ENCODE measurements at places on chromosomes 1 and 21. TPM values are rescaled to one million over a fixed set of nuclear protein-coding genes. Genes with fewer than 3 reads are reported as not detected.

AMY2A gene
- total RNA-seq = not detected

CFHR5 gene
- not detected for total RNA-seq

RNU1-2 gene
- total RNA-seq = 2,478 TPM

ITLN2 gene
- not detected for total RNA-seq

ACKR1 gene
- total RNA-seq = 0.98 TPM

NMNAT2 gene
- total RNA-seq = 3.2 TPM

LRIG2 gene
- 18.3 TPM for total RNA-seq

TAL1 gene
- 0.11 TPM for total RNA-seq

GRCh38 chr1:158362941-158363340 is 9.2 kb downstream of the CD1E start:
- no peak for DNase-seq

DNA sequence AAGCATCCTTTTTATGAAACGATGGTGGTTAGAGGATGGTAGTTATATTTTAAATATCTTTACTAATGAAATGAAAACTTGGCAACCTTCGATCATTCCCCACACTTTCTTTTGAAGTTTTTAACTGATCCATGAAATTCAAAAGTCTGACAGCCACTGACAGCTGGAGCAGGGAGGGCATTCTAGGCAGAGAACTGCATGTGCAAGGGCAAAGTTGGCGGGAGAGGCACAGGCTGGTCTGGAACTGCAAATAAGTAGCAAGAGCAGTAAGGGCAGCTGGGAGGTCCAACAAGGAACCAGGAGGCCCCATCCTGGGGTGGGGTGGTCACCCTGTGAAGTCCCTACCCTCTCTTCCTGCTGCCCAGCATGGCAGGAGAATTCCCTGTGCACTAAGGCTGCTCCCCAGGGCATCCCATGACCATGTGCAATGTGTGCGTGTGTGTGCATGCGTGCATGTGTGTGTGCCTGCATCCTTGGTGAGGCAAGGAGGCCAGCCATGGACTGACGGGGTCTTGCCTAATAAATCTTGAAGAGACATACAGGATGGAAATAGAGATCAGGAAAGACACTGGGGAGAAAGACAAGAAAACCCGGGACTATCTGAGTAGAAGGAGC is 33.1 kb upstream of the FOXO6 start:
- DNase-seq = no peak

DNA sequence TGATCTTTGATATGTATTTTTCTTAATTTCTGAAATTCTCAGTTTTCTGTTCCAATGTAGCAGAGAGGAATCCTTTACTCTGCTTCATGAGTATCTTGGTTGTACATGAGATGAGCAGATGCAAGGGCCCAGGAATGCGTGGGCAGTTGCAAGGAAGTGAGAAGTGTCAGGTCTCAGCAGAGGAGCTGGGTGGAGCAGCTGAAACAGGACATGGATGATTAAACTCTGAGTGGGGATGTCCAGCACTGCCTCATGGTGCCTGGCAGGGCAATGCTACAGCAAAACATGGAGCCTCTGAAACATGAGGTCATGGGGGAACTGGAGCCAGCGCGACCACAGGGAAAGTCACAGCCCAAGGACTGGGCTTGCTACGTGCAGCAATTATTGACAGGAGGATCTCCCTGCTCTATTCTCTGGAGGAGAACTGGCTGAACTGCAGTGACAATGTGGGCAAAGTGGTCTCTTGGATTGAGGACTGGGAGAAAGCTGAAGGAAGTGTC is 48.4 kb downstream of the COLGALT2 start:
- DNase-seq = no peak

DNA sequence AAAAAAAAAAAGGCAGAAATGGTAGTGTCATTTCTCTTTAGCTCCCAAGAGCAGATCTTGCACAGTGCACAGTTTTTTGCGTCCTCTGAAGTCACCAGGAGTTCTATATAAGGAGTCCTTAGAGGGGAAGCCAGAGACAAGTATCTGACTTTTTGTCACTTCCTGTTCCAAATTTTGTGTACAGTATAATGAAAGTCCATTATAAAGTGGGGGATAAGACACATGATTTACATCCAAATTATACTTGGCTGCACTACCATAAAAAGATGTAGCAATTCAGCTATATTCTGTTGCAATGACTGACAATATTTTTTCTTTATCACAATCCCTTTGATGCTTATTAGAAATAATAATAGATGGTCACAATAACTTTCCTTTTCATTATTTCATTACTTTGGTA is 1276.9 kb upstream of the ADGRL2 start:
- no peak for DNase-seq

DNA sequence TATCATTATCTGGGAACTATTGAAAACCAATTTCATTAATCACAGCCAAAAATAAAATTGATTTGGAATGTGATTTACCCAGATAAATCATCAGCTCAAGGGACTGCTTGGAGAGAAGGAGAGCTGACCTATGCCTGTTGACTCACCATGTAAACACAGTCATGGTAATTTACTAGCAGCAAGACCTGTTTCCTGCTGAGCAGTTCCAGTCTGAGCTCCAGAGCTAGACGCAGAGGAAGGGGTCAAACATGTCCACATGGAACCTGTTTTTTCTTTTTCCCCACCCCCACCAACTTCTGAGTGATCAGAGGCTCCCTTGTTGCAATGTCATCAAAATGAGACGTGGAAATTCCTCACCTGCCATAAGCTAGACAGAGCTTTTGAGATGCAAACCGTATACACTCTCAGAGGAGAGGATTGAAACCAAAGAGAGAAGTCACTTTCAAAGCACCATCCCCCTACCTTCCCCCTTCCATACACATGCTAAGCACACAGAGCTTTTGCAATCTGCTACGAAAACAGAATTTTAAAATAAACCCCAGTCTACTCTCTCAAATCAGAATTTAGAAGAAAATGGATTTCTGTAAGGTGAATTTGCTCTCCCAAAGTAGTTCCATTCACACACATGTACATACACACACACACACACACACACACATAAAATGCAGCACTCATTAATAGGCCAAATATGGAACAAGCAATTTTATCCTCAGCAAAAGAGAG is 55.9 kb upstream of the PTGFRN start:
- no peak for DNase-seq

GRCh38 chr1:165924117-165924516 is 96.7 kb downstream of the UCK2 start:
- no peak for DNase-seq

DNA sequence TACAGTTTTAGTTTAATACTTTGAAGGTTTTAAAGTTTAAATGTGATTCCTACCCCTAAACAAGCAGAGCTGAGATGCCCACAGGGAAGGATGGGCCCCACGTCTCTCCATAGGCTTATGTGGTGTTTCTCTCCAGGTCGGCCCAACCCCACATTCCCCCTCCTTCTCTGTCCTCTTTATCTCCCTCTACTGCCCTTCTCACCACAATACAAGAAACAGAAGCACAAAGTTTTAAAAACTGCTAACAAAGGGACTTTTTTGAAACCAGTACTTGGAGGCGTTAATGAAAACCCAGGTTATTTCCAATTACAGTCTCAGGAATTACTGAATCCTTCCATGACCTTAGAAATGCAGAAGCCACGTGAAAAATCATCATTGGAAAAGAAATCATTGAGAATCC is 324.0 kb downstream of the NTNG1 start:
- no peak for DNase-seq

- DNase-seq = no peak
These were observed 627 bp downstream of the CERS2 start for GRCh38 chr1:150973836-150974579.

GRCh38 chr21:45471525-45472221 is 66.7 kb downstream of the COL18A1 start:
- no peak for DNase-seq

DNA sequence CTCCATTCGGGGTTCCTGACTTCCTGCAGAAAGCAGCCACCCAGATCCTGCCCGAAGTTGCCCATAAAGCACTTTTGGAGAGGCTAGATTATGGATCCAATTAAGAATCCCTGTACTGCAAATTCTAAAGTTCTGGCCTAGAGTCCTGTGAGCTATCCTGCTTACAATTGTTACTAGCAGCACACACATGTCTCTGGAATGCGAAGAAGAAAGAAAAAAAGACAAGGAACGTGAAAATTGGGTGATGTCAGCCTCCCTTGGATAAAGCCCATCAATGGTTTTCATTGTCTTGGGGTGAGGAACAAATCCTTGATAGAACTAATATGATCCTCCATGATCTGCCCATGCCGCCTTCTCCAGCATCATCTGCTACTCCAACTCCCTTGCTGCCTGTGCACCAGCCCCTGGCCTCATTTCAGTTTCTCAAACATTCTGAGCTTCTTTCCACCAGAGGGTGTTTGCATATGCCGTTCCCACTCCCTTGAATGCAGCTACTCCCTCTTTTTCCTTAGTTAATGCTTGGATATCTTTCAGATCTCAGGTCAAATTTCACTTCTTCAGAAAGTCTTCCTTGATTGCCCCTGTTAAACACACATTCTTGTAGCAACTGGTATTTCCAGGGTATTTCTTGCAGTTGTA is 94.0 kb downstream of the ST6GALNAC5 start:
- DNase-seq = no peak

GRCh38 chr1:202029171-202029665 is 18.8 kb downstream of the ELF3 start:
- DNase-seq = no peak

- DNase-seq = no peak
These were observed 1.6 kb upstream of the LEFTY2 start for GRCh38 chr1:225942574-225942973.

DNA sequence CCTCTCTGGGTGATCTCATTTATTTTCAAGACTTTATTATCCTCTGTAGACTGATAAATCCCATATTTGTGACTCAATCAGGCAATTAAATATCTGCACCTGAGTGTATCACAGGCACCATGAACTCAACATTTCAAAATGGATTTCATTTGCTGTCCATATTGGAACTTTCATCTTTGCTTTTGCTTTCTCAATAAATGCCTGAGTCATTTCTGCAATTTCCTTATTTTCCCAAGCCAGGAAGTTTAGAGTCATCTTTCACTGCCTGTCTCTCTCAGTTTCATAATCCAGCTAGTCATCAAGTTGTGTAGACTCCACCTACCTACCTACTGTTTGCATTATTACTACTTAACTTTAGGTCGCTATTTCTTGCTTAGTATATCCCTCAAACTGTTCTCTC is 540.9 kb downstream of the LMO4 start:
- DNase-seq = no peak

GRCh38 chr21:17536381-17536780 is 23.5 kb downstream of the CXADR start:
- DNase-seq = no peak

- DNase-seq = no peak
These were observed 108.7 kb upstream of the KCNJ15 start for GRCh38 chr21:38148046-38148445.

- DNase-seq = no peak
These were observed 88.3 kb downstream of the SMYD3 start for GRCh38 chr1:246418565-246419312.

DNA sequence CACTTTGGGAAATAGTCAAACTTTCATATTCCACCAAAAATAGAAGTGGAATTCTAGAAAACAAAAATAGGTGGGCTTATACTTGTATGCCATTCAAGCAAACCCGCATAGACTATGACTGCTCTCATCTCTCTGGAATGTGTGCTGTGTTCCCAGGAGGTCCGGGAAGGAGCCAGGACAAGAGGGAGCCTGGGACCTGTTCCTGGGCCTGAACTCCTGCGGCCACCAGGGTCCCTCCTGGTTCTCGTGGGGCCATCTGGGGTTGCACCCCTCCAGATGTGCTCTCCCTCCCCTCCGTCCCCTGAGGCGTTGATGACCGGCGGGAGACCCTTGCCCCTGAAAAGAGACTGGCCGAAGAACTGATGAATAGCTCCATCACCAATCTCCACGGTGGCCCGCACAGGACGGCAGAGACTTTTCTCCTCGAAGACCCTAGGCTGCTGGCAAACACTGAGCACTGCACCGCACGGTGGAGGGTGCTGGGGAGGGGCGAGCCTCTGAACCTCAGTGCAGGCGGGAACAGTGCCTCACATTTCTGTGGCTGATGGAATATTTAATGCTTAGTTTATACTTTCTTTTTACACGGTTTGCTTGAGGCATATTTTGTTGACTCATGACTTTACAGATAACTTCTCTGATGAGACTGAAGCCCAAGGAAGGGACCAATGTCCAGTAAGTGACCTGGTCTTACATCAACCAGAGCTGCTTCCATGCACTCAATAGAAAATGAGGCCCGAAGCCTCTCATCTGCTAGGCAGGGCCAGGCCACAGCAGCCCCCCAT is 9.6 kb upstream of the ADARB1 start:
- DNase-seq = no peak

DNA sequence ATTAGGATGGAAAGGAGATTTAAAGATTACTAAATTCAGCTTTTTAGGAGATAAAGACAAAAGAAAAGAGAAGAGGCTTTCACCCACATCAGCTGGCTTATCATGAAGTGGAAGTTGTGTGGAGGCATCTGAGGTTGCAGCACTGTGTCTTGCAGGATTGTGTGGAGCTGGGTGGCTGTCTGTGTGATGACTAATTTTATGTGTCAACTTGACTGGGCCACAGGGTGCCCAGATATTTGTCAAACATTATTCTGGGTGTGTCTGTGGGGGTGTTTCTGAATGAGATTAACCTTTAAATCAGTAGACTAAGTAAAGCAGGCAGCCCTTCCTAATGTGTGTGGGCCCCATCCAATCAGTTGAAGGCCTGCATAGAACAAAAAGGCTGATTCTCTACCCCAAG is 3.9 kb downstream of the KCNA10 start:
- DNase-seq = no peak

DNA sequence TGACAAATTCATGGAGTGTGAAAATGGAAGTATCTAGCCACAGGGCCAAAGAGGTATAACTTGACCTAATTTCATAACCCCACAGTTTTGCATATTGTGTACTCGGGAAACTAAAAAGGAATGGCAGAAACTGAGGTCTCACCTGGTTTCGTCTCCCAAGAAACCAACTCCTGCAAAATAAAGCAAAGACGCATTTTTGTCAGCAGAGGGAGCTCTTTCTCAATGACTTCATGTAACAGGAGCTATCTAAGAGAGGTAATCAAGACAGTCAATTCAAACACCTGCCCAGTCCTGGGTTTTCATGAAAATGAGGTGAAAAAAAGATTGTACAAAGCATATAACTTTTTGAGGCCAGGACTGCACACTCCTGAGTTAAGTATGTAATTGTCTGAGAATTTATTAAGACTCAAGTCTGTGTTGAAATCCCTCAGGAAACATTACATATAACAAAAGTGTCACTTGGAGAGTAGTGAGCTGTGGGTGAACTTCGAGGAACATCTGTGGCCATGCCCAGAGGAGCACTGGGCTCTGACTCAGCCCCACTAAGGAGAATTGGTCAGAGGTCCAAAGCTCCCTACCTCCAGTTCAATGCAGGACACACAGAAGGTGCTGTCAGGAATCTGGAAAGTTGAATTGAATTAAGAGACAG is 17.6 kb downstream of the FCRL4 start:
- DNase-seq = peak; percentile 23

DNA sequence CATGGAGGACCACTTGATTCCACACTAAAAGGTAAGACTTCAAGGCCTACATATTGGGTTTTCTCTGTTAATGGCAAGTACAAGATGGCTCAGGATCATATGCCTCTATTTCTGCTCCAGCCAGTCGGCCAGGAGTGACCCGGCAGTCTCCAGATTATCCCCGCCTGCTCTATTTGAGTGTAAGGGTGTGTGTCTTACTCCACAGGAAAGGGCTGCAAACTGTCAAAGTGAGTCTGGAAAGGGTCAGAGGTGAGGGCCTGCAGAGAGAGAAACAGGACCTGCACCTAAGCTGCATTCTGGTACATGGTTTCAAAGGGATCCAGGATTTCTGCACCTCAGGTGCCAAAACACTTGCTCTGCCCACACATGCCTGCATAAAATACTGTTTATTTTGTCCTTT is 9.2 kb downstream of the ZNF692 start:
- DNase-seq = no peak

GRCh38 chr1:24416666-24417391 is 1.2 kb downstream of the NIPAL3 start:
- DNase-seq = no peak
